ENCODE measurements at places on chromosomes 6 and 20.

- DNase-seq = no peak
Observed at GRCh38 chr6:144156991-144157390, 6.7 kb downstream of the STX11 start.

DNA sequence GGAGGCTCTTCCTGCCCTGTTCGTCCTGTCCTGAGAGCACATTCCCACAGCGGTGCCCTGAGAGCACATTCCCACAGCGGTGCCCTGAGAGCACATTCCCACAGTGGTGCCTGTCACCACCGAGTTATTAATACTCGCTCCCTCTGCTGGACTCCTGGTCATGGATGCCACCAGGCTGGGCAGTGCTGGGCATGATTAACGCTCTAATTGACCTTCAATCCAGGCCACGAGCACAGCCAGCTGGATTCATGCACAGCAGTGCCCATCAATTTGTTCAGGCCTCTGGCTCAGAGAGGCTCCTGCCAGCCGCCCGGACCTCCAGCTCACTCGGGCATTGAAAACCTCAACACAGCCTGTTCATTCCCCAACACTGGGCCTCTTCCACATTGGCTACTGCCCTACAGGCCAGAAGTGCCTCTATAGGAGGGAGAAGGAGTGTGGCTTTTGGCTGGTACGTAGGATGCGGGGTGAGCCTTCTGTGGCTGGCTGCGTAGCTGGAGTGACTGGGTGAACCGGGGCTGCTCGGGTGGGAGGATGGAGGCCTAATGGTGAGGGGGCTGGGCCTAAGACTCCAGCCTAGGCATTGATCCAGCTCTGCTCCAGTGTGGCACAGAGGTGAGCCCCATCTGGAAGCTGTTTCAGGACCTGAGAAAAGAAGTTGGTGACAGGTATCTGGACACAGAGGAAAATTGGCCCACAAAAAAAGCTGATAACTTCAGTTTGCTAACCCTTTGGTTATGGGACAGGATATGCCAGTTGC is 9.3 kb downstream of the IP6K3 start:
- no peak for DNase-seq

DNA sequence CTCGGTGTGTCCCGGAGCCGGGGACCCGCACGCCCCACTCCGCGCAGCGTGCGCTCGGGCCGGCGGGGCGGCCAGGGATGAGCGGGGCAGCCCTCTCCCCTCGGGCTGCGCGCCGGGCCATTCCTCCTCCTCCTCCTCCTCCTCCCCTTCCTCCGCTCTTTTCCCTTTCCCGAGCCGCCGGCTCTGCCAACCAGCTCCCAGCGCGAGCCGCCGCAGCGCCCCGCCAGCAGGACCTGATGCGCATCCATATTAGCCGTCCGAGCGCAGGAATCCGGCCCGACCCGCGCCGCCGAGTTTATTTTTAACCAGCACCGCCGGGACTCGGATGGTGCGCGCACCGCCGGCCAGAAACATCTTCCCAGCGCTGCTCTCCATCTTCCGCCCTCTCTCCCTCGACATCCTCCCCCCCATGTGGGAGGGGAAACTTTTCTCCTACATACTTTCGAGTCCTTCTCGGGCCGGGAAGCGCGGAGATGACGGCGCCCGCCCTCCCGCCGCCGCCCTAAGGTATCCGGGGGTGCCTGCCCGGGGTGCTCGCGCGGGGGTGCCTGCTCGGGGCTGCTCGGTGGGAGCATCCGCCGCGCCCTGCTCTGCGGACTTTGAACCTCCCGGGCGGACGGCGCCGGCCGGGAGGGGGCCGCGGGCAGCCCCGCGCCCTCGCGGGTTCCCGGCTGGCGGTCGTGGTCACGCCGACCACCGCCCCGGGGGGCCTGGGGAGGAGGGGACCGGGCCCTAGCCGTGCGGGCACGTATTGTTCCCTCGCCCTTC is 619 bp downstream of the RREB1 start:
- peak; percentile 32 for DNase-seq

DNA sequence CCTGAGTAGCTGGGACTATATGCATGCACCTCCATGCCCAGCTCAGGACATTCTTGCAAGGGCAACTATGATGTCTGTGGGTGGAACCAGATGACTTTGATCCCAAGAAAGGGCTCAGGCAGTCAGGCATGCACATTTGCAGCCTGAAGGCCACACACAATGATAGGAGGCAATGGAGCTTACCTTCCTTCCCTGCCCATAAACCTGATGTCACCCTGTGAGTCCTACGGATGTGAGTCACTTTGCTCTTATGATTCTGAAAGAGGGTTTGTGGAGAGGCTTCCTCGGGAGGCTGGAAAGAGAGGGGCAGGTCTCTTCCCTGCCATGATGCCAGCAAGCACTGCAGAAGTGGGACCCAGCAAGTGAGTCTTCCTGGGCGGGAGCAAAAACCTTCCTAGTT is 202.4 kb downstream of the LY86 start:
- no peak for DNase-seq

- DNase-seq = no peak
Observed at GRCh38 chr20:32786059-32786760, 24.0 kb downstream of the DNMT3B start.

DNA sequence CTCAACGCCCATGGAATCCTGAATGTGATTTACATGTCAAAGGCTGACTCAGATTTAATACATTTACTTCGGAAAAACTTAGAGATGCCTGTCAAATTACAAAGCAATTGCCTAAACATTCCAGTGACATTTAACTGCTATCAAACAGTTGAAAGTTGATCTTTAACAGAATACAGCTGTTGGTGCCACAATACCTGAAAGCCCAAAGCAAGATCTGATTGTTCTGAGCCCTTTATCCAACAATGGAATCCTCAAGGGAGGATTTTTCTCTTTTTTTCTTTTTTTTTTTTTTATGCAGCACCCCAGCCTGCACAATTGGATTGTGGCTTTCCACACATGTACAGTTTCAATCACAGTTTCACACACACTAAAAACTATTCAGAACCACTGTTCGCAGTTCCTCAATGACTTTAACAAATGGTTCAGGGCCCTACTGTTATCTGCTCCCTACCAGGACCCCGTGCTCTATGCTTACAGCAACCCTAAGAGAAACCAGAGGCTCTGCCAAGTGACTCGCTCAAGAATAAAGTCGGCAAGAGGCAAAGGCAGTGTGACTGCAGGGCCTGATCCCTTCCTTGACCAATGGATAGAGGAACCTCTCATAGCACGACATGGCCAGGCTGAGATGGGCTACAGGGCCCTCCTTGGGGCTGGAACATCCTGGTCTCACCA is 33.3 kb downstream of the EPB41L2 start:
- DNase-seq = no peak

DNA sequence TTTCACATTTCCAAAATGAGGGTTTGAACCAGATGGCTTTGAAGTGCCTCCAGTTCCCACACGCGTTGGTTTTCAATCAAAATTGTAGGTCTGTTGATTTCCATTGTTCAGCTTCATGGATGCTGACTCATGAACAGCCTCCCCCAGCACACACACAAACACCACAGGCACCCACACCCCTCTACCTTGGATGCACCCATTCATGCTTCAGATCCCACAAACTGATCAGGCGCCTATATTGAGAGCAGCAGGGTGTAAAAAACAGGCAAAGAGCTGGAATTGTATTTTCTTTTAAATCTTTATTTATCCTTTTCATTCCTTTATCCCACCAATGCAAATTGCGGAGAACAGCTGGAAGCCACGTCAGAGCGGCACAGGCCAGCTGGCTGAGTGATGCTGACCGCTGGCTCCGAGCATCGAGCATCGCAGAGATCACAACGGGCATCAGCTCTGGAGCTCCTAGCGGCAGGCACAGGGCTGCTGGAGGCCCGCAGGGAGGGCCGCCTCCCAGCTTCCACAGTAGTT is 29.3 kb upstream of the TBC1D7 start:
- no peak for DNase-seq

DNA sequence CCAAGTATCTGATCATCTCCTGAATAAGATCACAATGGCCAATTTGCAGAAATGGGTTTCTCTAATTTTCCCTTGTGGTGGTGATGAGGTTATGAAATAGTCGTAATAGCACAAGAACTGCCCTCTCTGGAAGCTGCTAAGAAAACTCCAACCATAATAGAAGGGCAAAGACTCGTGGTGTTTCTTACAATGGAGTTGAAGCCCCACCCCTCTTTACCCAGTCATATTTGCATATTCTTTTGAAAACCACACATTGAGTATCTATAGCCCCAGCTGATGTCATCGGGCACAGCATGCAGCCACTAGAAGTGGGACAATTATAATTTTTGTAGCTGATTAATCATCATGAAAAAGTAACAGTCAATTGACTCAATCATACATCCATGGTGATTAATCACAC is 452.1 kb upstream of the POU3F2 start:
- DNase-seq = no peak

GRCh38 chr6:138371452-138371711 is 6.3 kb upstream of the SMIM28 start:
- DNase-seq = no peak

DNA sequence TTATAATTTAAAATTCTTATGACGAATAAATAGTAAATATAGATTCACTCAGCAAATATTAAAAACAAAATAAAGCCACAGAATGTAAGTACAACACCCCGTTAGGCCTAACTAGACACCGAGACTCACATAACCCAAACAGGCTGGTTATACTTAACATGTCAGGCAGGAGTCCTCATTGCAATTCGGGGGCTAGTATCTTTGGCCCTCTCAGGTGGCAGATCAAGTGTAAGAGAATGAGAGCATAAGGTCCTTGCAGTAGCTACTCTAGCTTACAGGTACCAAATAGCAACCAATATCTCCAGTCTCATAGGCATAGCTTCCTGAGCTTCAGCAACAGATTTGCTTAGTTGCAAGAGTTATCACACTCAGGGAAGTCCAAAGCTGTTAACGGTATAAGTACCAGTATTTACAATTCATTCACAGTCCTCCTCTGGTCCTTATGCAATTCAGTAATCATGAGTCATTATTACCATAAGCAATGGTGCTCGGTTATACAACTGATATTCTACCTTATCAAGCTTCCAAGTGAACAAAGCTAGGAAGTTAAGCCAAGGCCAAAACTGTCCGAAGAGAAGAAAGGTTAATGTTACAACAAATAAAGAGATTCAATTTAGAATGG is 20.1 kb downstream of the REV3L start:
- DNase-seq = no peak

GRCh38 chr6:52877168-52877567 is 32.3 kb downstream of the GSTA3 start:
- no peak for DNase-seq

DNA sequence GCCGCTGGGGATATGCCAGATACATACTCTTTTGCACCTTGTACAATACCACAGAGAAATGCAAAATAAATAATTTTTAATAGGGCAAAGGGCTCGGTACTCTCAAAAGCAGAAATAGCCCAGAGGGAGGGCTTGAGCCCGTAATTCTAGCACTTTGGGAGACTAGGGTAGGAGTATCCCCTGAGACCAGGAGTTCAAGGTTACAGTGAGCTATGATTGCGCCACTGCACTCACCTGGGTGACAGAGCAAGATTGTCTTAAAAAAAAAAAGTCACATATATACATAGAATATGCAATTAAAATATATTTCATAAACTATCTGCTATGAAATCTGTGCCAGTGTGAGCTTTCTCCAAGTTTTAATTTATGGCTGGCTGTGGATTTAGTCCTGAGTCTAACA is 818 bp upstream of the TRMT11 start:
- no peak for DNase-seq

- DNase-seq = no peak
Observed at GRCh38 chr6:44115866-44116265, 11.4 kb downstream of the MRPL14 start.

- no peak for DNase-seq
Observed at GRCh38 chr6:31125162-31125561, 4.9 kb upstream of the CDSN start.

- no peak for DNase-seq
Observed at GRCh38 chr20:63094767-63095499, 88.2 kb upstream of the BHLHE23 start.

All from activated CD4-positive, alpha-beta T cell treated with anti-CD3 and anti-CD28 coated beads, Interleukin-2, amount 50 U/mL, for 4 hours (primary cell).